Esophagus squamous epithelium (tissue), 5 donors: ENCODE measurements at places on chromosomes 7 and 10.

DNA sequence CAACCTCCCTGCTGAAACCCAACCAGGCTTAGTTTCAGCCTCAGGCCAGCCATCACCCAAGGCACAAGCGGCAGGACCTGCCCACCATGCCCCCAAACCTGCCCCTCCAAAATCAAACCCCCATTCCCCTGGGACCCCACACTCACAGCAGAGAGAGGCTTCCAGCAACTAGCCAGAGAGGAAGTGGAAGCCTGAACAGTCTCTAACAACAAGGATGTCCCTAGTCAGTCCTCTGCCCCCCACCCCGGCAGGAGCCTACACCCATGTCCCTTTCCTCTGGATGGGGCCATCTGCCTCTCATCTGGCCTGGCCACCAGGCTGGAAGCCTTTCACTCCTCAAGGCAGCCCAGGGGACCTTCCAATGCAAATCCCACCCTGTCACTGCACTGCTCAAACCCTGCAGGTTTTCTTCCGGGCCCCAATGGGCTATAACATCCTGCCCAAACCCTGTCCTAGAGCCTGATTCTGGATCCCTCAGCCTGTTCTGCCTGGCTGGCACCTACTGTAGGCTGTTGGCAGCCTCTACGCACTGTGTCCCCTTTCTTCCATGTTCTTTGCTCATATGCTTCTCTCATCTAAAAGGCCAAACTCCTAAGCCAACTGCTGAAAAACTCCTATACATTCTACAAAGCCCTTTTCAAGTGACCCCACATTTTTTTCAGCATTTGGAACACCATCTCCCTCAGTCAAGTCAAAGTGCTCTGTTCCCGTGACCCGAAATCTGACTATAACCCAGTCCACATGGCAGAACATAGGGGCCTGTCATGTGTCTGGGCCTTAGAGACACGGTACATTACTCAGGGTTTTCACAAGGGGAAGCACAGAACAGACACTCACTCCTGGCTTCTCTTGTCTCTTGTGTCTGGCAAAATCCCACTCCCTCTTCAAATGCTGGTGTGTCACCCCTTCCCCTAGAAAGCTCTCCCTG lies 253.3 kb downstream of the TNS3 start:
- DNase-seq = no peak

DNA sequence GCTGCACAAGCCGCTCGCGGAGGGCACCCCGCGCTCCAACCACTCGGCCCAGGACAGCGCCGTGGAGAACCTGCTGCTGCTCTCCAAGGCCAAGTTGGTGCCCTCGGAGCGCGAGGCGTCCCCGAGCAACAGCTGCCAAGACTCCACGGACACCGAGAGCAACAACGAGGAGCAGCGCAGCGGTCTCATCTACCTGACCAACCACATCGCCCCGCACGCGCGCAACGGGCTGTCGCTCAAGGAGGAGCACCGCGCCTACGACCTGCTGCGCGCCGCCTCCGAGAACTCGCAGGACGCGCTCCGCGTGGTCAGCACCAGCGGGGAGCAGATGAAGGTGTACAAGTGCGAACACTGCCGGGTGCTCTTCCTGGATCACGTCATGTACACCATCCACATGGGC lies 50.0 kb downstream of the FIGNL1 start:
- DNase-seq = no peak

- no peak for DNase-seq
Measured at GRCh38 chr10:11409357-11409756, 202.1 kb downstream of the USP6NL start.

DNA sequence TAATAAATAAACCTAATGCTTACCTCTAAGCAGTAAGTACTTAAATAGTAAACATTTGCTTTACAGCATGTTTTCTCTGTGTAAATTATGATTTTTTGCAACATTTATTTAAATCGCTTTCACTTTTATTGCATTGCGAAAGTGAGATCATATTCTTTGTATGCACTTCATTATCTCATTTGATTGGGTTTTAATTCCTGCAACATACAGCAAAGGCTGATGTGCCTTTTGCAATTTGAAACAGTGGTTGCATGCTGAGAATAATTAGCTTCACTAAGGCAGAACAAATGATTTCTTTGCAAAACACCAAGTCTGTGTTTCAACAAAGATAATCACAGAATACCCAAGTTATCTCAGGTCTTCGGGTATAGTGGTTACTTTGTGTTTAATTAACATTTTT lies 16.3 kb upstream of the THSD7A start:
- DNase-seq = no peak

DNA sequence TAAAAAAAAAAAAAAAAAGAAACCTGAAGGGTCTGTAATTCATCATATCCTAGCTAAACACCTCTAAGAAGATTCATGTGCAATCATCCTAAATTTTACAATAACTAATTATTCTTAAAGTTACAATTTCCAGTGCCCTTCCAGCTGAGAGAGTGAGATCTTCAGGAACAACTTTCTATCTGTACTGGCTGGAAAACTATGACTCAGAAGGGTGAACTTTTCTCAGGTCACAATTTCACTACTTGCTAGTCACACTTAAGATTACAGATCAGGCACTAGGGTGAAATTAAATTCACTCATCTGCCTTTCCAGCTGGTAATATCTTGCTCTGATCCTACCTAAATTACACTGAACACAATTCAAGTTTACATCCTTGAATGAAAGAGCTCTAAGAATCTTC lies 158.8 kb downstream of the ANK3 start:
- no peak for DNase-seq

GRCh38 chr7:153567426-153567825 lies 484.8 kb upstream of the DPP6 start:
- no peak for DNase-seq

- DNase-seq = no peak
Measured at GRCh38 chr7:128168667-128169210, 72.3 kb upstream of the LEP start.

- DNase-seq = no peak
Measured at GRCh38 chr7:22856416-22856815, 33.8 kb upstream of the TOMM7 start.

- no peak for DNase-seq
Measured at GRCh38 chr7:84497873-84498272, 303.3 kb upstream of the SEMA3A start.

- DNase-seq = no peak
Measured at GRCh38 chr7:115822801-115823200, 207.8 kb downstream of the TFEC start.

GRCh38 chr7:127652333-127653248 lies 597 bp downstream of the SND1 start:
- no peak for DNase-seq

DNA sequence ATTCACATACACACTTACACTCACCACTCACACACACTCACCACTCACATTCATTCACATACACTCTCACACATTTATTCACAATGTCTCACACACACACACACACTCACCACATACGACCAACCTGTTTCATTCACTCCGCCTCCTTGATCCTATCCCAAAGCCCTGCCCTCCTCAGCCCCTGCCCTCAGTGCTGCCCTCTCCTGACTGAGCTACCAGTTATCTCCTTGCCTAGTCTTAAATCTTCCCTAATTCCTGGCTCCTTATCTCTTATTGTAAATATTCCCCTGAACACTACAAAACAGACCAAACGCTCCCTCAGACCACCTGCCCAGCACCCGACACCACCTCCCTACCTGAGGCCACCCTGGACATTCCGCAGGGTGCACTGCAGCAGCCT lies 26.1 kb upstream of the C10orf120 start:
- no peak for DNase-seq

GRCh38 chr10:93495654-93496321 lies 624 bp upstream of the CEP55 start:
- no peak for DNase-seq

- no peak for DNase-seq
Measured at GRCh38 chr7:132828502-132828901, 252.2 kb upstream of the PLXNA4 start.

GRCh38 chr7:50657912-50658311 lies 92.7 kb upstream of the DDC start:
- no peak for DNase-seq

DNA sequence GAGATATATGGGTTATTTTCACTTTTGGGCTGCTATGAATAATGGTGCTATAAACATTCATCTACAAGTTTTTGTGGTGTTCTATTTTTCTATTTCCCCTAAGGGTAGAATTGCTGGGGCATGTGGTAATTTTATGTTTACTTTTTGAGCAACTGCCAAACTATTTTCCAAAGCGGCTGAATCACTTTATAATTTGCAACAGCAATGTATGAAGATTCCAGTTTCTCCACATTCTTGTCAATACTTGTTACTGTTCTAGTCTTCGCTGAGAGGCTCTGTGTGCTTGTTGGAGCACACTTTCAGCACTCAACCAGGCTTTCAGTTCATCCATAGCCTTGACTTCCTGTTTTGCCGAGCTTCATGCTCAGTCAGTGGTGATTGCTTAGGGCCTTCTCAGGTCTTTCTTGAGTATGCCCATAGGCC lies 39.0 kb downstream of the ADK start:
- no peak for DNase-seq

GRCh38 chr10:34474009-34474376 lies 341.1 kb downstream of the PARD3 start:
- no peak for DNase-seq

DNA sequence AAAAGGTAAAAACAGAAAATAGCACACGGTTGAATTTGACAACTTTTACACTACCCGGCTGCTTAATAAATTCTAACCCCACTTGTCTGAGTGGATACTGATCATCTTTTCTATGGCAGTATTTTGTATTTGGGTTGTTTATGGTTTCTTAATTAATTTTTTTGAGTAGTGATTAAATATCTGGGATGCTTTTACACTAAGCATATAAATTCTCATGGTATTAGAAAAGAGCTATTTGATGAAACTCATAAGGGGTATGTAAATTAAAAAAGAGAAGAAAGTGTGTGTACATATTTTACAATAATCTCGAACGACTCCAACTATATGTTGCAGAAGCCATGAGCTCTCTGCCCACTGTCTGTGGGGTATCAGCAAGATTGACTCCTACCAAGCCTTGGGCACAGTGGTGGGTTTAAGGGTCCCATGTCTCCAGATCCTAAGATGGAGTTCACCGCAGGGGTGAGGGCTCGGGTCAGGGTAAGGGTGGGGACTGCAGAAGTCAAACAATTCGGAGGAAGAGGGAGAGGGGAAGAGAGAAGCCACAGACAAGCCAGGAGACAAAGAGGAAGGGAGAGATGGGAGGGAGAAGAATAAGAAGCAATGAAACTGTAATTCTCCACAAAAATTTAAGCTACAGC lies 7.6 kb upstream of the HOXA13 start:
- no peak for DNase-seq

GRCh38 chr10:48760983-48761382 lies 76.3 kb downstream of the WDFY4 start:
- no peak for DNase-seq

DNA sequence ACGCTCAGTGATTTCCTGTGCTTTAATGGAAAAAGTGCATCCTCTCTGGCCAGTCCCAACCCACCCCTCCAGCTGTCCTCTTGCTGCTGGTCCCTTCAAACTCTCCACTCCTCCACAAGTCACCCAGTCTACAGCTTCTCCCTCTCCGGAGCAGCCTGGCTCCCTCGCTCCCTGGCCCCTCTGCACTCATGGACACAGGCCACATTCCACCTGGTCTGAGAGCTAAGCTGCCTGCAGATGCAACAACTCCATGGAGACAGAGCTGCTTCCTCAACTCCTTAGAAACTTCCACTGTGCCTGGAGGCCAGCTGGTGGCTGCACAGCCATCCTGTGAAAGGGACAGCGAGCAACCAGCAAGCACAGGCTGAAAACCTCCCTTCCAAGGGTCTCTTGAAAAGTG lies 88.0 kb downstream of the GPR26 start:
- DNase-seq = no peak

DNA sequence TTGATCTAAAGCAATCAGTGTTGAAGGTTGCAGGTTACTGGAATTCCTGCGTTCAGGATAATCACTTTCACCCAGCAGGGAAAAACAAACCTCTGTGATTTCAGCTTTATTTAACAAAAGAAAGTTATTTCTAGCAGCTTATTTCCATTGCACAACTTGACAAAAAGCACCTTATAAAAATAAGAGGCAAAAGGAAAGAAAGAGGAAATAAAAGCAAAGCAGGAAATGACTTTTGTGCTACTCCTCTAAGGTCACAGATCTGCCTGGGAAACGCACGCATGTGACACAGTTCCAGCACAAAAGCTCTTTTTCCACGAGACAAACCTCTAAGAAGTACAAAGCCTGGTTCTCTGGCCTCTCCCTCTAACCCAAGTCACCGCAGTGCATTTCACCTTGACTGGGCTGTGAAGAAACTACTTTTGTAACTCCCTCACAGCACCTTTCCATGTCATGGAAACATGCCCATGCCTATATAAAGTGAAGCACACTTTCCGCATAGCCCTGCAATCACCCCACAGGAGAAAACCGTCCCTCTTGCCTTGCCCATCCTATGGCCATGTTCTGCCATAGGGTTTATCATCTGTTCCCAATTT lies 870 bp downstream of the ANK3 start:
- DNase-seq = no peak

DNA sequence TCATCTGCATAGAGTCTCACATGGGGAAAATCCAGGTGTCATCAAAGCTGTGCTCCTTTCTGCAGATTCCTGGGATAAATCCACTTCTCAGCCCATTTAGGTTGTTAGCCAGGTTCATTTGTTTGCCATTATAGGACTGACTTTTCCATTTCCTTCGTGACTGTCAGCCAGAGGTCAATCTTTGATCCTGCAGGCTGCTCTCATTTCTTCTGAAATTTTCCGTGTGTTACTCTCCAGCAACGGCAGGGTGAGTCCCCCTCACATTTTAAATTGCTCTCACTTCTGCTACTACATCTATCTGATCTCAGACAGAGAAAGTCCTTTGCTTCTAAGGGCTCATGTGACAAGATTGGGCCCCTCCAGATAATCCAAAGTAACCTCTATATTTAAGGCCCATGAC lies 150.7 kb upstream of the BET1 start:
- DNase-seq = no peak

GRCh38 chr10:61877887-61878739 lies 23.4 kb upstream of the ARID5B start:
- DNase-seq = no peak

GRCh38 chr7:124411796-124412195 lies 353.8 kb downstream of the GPR37 start:
- no peak for DNase-seq

DNA sequence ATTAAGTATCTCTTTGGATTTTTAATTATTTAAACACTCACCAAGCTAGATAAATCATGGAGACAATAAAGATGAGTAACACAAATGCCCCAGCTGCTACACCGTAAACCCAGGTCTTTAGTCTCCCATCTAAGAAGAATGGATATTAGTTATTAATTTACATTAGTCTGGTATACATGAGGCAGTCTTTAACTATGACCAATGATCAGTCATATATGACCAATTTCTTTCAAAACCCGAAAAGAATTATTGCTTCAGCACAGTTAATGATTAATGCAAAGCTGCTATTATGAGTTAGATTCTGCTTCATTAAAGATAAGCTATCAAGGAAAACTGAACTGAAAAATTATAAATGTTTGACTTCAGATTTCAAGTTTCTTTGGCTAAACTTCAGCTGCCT lies 402.9 kb downstream of the PHF14 start:
- no peak for DNase-seq

GRCh38 chr10:113267619-113268562 lies 285.0 kb upstream of the HABP2 start:
- DNase-seq = no peak

- no peak for DNase-seq
Measured at GRCh38 chr10:59905731-59906416, 482 bp downstream of the CCDC6 start.

- no peak for DNase-seq
Measured at GRCh38 chr10:71753091-71753959, 20.0 kb downstream of the VSIR start.

- DNase-seq = no peak
Measured at GRCh38 chr10:29794776-29795611, 160.2 kb upstream of the SVIL start.
